Kidney glomerular epithelial cell (primary cell): ENCODE measurements at places on chromosomes 7 and 10.
A peak's percentile ranks its signal among the peaks of the same experiment; 100 is the strongest.

DNA sequence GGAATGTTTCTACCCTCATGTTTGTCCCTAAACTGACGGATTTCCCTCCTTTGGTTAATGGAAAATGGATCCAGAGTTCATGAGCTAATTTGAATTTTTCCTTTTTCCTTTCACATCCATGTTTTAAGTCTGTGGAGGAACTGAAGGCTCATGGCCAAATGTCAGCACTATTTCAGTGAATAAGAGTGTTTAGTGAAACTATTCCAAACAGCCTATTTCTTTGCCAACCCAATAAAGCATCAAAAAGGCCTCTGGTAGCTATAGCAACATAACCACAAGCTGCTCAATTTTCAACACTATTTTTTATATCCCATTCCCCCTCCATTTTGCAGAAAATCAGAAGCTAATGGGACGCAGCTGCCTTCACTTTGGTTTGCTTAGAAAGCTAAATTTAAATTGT lies 1454.1 kb downstream of the GATA3 start:
- DNase-seq, result no peak

DNA sequence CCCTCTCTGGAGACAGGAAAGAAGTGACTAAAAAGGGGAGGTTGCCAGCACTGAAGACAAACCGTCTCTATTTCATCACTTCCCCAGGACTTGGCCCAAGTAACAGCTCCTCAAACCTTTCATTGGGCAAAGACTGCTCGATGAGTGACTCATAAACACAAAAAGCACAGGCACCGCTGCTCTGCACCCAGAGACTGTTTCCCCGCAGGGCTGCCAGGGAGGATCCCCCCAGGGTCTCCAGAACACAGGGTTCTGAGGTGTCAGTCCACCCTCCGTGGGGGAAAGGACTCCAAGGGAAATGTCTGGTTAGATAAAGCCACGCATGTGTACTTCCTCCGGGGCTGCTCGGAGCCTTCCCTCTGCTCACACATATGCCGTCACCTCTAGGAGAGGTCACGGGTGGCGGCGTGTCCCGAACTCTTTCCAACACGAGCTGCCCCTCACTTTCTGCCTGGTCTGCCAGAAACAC lies 59.9 kb downstream of the INSIG1 start:
- DNase-seq, result no peak

DNA sequence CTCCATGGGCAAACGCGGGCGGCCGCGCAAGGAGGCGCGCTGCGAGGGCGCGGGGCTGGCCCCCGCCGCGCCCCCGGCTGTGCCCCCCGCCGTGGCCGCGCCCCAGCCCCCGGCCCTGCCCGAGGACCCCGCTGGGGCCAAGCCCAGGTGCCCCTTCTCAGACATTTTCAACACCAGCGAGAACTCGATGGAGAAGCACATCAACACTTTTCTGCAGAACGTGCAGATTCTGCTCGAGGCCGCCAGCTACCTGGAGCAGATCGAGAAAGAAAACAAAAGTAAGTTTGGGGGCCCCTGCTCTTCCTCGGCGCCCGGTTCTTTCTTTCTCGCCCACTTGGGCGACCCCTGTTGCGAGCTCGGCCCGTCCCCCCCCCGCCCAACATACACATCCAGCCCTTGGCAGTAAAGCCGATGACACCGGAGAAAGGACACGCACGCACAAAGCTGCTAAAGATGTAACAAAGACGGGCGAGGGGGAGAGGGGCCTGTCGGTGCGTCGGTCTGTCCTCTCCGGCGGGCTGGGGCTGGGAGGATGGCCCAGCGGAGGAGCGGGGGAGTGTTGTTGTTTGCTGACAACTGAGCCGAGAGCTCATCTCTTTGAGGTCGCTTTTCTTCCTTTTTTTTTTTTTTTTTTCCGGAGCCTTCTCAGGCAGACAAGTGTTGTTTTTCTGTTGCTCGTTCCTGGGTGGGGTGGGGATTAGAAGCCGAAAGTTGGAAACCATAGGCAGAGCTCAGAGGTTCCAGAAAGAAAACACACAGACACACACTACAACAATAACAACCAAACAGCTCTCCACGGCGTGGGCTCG lies 604 bp downstream of the MXI1 start:
- no peak for DNase-seq

DNA sequence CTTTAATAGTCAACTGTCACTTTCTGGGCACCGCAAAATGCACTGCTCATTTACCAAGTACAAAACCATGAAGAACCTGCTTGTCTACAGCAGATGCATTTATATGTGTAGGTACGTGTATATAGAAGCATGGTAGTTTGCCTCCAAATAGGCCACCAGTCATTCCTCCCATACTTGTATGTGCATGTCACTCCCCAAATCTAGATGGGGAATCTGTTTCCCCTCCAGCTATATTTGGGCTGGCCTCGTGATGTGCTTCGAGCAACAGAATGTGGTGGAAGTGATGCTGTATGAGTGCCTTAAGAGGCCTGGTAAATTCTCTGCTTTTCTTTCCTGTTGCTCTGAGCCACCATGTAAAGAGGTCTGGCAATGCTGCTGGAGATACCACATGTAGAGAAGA lies 47.1 kb downstream of the PSMC2 start:
- DNase-seq, result no peak

DNA sequence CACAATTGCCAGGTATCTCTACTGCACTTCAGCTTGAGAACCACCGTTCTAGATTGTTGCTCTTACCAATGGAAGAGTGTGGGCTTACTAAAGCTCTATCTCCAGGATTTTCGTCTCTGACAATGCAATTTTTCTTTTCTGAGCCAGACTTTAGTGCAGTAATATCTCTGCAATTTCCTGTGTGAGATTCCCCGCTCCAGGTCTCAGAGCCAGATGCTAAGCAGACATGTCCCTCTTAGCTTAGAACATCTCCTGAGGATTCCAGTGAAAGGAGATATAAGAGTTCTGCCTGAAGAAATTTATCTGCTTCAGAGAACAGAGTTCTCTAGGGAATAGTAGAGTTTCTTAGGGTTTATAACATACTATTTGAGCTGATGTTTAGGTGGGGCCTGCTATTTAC lies 82.0 kb downstream of the SND1 start:
- no peak for DNase-seq

DNA sequence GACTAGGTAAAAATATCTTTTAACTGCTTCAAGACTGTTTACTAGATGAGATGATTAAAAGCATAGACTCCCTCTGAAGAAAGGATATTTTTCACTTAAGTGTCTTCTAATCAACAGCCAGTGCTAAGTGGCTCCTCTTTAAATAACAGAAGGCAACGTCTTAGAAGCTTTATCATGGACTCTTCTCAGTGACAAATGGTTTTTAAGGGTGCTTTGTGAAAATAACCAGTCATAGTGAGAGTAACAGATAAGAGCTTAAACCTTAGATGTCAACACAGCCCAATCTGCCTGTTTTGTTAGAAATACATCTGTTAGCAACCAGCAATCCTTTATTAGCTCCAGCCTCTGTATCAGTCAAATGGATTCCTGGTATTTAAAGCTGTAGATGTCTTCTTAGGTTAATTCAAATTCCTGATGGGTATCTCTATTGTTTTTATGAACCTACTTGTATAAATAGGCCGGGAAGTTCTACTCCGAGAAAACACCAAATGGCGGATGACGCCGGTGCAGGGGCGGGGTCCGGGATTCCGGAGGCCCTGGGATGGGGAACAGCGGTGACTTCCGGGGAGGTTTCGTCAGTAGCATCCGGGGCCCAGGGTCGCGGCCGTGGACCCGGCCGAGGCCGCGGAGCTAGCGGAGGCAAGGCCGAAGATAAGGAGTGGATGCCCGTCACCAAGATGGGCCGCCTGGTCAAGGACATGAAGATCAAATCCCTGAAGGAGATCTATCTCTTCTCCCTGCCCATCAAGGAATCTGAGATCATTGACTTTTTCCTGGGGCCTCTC lies 285.4 kb downstream of the GPR37 start:
- DNase-seq, result no peak

DNA sequence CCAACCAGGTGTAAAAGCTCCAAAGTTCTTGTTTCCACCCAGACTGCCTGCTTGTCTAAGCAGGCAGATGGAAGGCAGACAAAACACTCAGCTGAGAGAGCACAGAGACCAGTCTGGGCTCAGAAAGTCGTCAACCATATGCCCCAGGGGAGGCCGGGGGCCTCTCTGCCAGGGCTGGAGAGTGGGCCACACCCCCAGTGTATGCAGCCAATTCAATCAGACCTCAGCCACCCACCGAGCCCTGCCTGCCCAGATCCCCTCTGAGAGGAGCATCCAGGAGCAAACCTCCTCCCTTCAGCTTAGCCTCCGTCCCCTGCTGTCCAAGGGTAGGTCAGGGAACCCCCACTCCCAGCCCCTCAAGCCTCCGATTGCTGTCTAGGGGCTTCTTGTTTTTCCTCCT lies 196.3 kb downstream of the LSM5 start:
- DNase-seq, result no peak

DNA sequence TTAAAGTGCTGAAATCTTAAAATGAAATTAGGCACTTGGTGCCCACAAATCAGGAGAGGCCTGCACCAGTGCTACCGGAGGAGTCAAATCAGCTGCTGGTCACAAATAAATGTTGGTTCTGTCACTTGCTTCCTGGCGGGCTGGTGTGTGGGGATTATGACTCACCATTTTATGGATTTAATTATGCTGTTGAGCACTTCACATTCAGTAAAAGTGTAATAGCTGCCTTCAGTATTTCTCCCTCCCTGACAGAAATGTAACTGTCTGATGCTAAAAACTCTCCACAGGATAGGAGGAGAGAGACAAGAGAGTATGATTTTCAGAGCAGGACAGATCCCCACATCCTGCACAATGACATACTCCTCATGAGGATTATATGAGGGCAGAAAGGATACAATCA lies 186.0 kb downstream of the JAZF1 start:
- DNase-seq, result no peak

DNA sequence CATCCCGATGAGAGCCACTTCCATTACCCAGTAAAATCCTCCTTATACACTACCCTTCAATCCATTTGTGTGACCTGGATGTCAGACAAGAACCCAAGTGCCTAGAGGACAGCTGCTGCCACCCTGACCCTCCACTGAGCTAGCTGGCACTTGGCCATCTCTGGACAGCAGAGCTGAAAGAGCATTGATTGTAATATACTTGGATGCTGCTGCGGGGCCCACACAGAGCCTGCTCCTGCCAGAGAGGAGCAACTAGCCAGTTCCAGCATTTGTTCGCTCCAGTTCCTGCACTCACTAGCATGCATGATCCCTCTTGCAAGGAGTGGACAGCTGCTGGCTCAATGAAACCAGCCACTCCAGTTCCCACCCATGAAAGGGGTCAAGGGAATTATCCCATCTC lies 8.4 kb upstream of the TMEM254 start:
- no peak for DNase-seq

GRCh38 chr10:124904796-124905195 lies 37.1 kb upstream of the ZRANB1 start:
- DNase-seq, result no peak

GRCh38 chr10:77626266-77626935 lies 11.2 kb downstream of the KCNMA1 start:
- no peak for DNase-seq

- no peak for DNase-seq
Observed at GRCh38 chr7:67019562-67020390, 23.1 kb downstream of the TYW1 start.

DNA sequence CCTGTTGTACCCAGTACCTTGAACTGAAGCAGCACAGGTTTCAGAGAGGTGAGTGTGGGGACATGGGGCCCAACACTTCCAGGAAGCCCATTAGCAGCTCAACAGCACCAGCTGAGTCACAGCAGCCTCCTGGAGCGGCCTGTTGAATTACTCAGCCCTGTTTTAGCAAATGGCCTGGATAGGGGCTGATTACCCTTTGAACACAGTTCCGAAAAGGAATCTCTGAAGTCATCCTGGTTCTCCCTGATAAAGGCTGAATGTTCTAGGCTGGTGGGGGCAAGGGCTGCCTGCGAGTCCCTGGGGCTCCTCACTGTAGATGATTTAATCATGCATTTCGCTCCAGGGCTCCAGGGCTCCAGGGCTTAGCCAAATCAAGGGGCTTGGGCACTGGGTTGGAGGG lies 287.5 kb downstream of the GRID1 start:
- no peak for DNase-seq

- no peak for DNase-seq
Observed at GRCh38 chr10:83184641-83185040, 954.7 kb upstream of the GHITM start.

DNA sequence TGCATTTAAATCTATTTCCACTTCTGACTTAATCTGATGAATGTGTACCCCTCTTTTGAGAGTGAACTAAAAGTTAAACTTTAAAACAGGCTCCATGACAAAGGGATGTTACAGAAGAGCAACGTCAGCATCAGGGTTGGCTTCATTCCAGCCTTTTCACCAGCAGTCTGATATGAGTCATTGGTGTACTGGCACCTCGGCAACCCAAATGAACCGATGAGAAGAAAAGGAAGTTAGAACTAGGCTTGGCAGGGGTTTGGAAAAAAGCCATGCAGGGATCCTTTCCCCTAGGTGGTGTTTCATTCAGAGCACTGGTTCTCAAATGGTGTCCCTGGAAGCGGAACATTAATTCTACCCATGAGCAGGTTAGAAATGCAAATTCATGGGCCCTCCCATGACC lies 53.6 kb downstream of the SEC61G start:
- peak; percentile 86 for DNase-seq

DNA sequence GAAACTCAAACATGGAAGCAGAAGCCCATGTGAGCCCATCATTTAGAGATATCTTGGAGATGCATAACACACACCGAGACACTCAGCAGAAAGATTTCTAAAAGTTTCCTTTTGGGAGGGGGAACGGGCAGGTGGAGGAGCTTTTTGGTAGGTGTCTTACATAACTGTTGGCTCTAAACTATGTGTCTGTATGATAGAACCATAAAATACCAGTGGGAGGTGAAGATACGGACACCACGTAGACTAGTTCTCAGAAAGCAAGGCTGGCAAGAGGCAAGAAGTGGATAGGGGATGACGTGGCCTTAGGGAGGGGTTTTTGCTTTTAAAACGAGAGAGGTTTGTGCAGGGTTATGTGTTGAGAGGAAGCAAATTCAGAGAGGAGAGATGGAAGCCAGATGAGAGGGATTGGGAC lies 36.5 kb downstream of the IL15RA start:
- no peak for DNase-seq

DNA sequence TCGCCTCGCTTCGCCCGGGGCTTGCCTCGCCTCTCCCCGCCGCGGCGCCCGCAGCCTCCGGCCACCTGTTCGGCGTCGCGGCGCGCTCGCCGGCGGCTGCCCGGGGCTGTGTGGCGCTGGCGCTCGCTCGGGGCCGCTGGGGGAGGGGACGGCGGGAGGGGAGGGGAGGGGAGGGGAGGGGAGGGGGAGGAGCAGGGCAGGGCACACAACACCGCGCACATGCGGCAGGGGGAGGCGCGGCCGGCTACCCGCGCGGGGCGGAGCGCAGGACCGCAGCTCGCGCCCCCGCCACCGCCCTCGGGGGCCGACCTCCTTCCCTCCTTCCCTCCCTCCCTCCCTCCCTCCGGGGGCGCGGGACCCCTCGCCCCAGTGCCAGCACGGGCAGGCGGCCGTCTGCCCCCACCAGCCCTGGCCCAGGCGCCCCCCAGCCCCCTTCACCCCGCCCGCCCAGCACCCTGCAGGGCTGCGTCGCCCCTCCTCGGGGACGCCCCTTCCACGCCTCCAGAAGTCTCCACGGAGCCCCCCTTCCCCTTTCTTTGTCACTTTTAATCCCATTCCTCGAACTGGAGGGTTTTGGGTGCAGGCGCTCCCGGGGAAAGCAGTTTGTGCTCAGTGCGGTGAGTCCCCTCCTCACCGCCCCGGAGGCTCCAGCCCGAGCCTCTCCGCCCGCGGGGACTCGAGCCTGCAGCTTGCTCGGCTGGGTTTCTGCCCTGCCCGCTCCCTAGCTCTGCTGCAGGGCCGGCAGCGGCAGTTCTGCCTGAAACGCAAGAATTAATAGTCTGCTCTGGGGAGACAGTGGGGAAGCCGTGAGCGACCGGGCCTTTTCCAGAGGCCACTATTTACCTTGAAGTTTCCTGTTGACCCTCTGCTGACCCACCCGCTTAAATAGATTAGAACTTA lies at the start of gene PARD3:
PARD3 (minus strand) TSS at position 112 of the 900 bp plus-strand sequence. CDS start 301 bp downstream, outside the sequence.
- DNase-seq, result peak; percentile 25

GRCh38 chr10:59907918-59908807 lies 1.8 kb upstream of the CCDC6 start:
- DNase-seq, result peak; percentile 64
